ENCODE measurements at places on chromosomes 11 and 22.

DNA sequence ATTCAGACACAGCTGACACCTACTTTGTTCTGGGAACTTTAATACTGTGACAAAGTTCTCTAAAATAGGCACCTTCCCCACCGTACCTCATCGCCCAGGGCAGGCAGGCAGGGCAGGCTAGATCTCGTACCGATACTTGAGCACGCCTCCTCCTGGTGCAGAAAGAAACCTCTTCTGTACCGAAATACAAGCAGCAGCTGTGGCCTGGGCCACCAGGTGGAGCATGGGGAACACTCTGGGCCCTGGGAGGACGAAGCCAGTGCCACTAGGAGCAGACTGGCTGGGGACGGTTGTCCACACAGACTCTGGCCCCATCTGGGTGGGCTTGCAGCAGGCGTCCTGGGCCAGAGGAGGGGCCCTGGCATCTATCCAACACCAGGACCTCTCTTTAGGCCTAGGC lies 12.8 kb downstream of the PMM1 start:
- DNase-seq, result peak; percentile 67

DNA sequence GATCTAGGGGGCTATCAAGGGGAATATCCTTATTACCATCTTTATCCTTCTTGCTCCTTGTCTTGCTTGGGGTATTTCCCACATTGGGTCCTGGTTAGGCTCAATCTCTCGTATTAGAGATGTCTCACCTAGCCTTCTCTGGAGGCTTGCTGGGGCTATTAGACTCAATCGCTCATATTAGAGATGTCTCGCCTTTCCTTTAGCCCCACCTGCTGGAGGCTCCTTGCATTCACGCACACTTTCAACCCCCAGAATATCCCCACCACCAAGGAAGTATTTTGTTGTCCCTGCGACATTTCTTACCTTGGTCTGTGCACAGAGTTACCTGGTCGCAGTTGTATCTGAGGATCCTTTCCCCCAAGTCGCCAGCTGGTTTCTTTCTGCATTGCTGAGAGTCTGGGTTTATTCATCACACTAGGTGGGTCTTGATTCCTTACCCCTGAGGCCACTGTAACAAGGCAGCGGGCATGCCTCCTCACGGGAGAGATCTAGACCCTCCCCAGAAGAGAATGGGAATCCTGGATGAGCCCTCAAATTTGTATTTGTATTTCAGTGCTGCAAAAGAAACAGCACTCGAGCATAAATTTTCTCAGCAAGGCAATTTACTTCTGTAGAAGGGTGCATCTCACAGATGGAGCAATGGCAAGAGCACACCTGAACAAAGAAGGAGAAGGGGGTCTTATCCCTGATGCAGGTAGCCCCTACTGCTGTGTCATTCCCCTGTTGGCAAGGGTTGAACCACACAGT lies 15.9 kb upstream of the HYLS1 start:
- peak; percentile 56 for DNase-seq

- DNase-seq, result no peak
These were observed 5.2 kb upstream of the H19 start for GRCh38 chr11:2002807-2003206.

- DNase-seq, result no peak
These were observed 47.5 kb upstream of the GALNT18 start for GRCh38 chr11:11669233-11669846.

GRCh38 chr11:82683029-82683428 lies 50.6 kb downstream of the FAM181B start:
- DNase-seq, result no peak

- no peak for DNase-seq
These were observed 65.1 kb downstream of the ZNRF3 start for GRCh38 chr22:28948424-28948823.

DNA sequence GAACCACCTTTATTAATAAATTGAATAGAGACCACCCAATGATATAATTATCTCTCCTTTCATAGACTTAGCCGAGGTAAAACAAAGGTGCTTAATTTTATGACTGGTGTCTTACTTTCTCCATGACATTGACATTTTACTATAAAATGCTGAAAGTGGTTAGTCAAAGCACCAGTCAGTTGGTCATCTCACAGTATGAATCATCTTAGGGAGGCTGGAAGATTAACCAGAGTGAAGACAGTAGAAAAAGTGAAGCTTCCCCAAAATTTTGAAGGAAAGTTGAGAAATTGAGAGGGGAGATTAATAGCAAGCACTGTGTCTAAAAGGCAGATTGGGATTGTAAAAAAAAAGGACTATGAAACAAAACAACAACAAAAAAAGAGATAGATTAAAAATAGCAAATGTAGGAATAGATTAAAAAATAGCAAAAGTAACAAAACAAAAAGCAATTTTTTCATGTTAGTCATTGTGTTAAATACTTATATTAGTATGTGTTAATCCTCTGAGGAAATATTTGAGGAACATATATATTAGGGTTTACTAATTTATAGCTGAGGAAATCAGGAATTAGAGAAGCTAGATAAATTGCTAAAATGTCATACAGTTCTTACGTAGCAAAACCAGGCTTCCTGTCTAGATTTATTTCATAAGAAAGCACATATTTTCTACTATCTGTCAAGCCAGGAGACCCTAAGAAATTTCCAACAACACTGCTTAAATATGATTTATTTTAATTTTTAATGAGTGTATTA lies 557.3 kb upstream of the ANO5 start:
- no peak for DNase-seq

DNA sequence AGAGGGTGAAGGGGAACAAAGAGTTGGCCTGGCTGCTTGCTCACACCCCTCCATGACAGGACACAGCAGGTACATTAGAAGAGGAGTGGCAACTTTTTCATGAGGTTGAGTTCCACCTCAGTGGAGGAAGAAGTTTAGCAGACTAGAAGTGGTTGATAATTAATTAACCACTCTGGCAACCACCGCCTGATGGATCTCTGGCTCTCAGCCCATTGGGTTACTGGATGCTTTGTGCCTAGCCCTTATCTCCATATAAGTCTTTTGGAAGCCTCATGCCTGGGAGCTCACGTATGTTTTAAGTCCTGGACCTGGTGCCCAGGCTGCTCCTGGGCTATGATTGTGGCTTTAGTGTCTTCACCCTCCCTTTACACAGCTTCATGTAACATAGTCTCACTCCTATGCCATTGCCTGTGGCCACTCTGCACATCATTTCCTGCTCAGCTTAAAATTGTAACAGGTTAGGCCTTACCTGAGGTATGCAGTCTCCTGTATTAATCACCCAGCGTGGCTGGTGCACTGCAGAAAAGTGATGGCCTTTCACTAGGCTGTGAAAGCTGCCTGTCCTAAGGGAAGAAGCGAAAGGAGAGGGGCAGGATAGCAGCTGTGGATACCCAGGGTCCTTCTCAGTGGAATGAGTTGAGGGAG lies 72.7 kb upstream of the CRTAM start:
- DNase-seq, result no peak

- DNase-seq, result no peak
These were observed 659.4 kb downstream of the TBC1D22A start for GRCh38 chr22:47421846-47422245.

GRCh38 chr11:102614485-102614884 lies 10.6 kb downstream of the MMP20 start:
- DNase-seq, result no peak

DNA sequence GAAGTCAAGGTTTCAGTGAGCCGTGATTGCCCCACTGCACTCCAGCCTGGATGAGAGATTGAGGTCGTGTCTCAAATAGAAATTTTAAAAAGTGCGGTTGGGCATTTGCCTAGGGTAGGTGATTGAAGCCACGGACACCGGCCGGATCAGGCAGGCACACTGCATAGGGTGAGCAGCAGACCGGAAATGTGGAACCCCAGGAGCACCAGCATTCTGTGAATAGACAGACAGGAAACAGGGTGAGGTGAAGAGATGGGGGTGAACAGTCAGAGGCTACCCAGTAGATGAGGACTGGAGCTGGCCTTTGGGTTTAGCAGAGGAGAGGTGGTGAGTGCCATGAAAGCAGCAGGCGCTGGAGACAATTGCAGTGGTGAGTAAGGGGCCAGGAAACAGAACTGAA lies 43.5 kb downstream of the PPFIA1 start:
- no peak for DNase-seq

- no peak for DNase-seq
These were observed 8.4 kb upstream of the CYP2D6 start for GRCh38 chr22:42138972-42139371.

DNA sequence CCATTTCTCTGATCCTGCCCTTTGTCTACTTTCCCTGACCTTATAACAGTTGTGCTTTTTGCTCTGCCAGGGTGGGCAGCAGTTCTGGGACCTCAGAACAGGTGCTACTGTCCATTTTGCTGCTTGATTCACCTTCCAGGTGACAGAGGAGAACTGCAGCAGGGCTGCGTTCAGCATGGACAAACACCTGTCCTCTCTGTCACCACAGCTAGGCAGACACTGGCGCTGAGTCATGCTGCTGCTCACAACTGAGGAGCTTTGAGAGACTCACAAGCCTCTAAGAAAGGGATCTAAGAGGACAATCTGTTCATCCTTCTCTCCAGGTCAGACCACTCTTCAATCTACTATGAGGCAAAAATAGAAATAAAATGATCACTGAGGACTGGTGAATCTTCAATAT lies 1144.5 kb upstream of the CCDC90B start:
- no peak for DNase-seq

- DNase-seq, result no peak
These were observed 36.7 kb downstream of the SERPIND1 start for GRCh38 chr22:20810645-20811044.

- DNase-seq, result no peak
These were observed 5.2 kb upstream of the TBX10 start for GRCh38 chr11:67644472-67645418.

DNA sequence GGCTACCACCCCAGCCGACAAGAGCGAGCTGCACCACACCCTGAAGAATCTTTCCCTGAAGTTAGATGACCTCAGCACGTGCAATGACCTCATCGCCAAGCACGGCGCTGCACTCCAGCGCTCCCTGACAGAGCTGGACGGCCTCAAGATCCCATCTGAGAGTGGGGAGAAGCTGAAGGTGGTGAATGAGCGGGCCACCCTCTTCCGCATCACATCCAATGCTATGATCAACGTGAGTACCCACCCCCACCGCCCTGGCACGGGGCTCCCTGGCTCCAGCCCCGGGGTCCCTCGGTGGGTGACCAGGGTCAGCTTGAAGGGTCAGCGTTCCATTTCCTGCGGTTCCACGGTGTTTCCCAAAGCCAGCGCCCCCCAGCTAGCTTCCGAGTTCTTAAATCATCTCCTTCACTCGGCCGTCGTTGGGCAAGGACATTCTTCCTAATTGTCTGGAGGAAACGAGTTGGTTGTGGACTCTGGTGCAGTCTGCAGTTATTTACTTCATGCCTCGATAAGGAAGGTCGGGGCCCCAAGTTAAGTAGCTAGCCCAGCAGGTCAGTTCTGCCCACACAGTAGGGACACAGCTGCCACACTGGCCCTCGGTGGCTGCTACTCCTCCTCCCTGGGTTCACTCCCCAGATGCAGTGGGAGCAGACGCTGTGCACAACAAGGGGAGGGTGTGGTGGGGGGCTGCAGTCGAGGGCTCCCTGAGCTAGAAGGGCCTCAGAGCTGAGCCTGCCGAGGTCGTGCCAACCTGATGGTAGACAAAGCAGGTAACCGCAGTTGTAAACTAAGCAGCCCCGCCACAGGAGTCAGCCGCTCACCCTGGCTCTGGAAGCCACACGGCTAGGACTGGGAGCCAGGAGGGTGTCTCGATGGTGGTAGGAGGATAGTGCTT lies 97.9 kb downstream of the MORC2 start:
- DNase-seq, result no peak

DNA sequence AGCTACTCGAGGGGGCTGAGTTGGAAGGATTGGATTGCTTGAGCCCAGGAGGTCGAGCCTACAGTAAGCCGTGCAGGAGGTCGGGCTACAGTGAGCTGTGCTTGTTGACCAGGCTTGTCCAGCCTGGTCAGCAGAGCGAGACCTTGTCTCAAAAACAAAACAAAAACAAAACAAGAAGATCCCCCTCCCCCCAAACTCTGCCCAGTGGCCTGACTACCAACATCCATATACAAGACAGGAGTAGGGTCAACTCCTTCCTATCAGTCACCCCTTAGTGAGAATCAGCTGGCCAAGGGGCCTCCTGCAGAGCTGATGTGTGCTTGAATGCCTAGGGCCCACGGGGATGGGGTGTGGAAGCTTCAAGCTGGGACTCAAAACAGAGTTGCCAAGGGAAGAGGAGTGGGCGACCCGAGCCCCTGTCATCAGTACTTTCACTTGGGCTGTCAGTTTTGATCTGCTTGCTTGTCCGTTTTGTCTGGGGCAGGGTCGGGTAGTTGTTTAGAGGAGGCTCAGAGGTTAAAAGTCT lies 942 bp upstream of the TSPAN18 start:
- no peak for DNase-seq

DNA sequence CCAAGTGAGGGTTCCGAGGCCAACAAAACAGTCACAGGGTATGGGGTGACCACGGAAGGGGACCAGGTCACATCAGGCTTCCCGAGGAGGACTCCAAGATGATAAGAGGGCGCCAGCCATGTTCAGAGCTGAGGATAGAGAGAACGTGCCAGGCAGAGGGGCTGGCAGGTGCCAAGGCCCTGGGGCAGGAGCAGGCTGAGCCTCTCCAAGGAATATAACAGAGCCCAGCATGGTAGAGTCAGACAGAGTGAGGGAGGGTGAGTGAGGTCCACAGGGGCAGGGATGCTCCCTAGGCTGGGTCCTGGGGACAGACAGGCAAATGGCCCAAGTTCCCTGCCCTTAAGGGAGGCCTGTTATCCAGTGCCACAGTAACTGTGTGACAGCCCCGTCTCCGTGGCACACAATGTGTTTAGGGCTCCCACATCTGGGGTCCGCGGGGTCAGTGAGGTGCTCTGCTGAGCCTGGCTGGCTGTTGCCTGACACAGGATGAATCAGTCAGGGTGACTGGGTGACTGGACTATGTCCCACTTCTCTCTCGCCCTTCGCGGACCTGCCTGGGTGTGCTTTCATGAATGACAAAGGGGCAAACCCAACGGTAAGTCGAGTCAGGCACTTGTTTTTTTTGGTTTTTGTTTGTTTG lies 105.3 kb downstream of the MPPED1 start:
- DNase-seq, result no peak

GRCh38 chr11:50187220-50187619 lies 154.5 kb downstream of the OR4C45 start:
- no peak for DNase-seq

GRCh38 chr22:45554040-45554406 lies 51.3 kb downstream of the FBLN1 start:
- DNase-seq, result no peak

GRCh38 chr11:61754534-61755482 lies 2.4 kb downstream of the MYRF start:
- peak; percentile 88 for DNase-seq

- DNase-seq, result no peak
These were observed 201.1 kb downstream of the CADM1 start for GRCh38 chr11:115302946-115303703.

GRCh38 chr11:116507016-116507415 lies 265.8 kb downstream of the BUD13 start:
- DNase-seq, result no peak

- DNase-seq, result no peak
These were observed 13.6 kb downstream of the TPCN2 start for GRCh38 chr11:69062169-69062855.

- DNase-seq, result peak; percentile 48
These were observed 163.1 kb downstream of the ETS1 start for GRCh38 chr11:128424271-128424711.

Data from choroid plexus epithelial cell (primary cell).